Activated naive CD8-positive, alpha-beta T cell treated with anti-CD3 and anti-CD28 coated beads, Interleukin-2, amount 50 U/mL, for 16 hours (primary cell): ENCODE measurements at places on chromosomes 2 and 18.

DNA sequence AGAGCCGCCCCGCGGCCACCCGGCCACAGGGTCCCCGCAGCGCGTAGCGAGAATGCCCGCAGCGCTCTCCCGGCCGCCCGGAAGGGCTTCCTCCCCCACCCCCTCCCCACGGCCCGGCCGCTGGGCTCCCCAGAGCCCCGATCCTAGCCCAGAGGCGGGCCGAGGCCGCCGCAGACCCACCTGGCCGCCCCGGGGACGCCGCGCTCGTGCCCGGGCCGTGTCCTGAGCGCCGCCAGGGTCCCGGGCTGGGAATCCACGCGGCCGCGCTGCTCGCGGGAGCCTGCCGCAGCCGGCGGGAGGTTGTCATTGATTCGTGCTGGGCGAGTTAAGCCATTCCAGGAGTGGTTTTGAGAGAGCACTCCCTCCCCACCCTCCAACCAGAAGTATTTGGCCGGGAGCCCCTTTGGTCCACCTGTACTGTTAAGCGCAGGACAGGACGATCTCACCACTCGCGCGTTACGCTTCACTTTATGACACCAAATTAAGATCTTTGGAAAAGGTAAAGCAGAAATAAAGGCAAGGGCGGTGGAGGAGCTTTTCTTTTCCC lies 206.4 kb upstream of the SMAD2 start:
- no peak for DNase-seq

- no peak for DNase-seq
Measured at GRCh38 chr2:235762832-235763598, 269.2 kb downstream of the AGAP1 start.

DNA sequence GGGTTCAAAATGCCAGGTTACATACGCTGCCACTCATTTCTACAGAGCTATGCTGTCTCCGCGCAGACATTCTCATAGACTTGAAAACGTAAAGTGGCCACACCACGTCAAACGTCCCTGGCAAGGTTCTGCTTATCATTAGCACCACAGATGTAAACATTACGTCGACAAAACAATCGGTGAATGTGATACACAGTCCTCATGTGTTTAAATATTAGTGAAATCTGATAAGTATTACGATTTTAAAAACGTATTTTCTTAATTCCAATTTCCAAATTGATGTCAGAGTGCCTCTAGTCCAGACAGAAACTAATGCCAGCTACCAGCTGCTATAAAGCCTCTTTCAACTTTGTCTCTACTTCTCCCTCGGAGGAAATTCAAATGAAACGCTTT lies 1.2 kb downstream of the STK17B start:
- DNase-seq, result no peak

DNA sequence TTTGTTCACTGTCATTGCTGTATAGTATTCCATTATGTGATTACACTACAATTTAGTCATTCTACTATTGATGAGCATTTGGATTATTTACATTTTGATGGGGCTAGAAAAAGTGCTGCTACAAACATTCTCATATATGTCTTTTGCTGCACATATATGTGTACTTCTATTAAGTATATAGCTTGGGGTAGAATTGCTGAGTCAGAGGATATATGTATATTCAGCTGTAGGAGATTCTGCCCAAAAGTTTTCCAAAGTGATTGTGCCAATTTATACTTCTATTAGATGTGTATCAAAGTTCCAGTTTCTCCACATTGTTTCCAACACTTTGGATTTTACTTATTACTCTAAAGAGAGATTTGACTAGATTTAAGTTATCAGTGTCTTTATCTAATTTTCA lies 101.7 kb upstream of the UGP2 start:
- no peak for DNase-seq

DNA sequence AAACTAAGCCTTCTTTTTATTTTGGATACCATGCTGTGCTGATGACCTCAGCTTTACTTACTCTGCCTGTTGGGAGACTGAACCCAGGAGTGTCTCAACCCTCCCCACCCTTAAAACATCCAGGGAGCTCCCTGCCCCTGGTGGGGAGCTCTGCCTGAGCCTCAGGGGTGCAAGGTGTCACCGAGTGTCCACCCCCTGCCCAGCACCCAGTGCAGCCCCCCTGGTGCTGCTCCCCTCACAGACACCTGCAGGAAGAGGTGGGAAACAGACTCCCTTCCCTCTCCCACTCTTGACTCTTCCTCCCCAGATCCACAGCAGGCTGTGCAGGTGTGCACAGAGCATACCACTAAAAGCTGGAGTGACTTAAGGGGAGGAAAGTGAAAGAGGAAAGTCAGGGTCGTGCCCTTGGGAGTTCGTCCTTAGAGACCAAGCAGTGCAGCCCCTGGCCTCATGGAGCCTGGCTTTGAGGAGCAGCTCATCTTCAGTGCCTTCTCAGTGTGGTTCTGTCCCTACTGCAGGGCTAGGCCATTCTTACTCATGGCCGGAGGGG lies 51.3 kb downstream of the MYO7B start:
- DNase-seq, result no peak

DNA sequence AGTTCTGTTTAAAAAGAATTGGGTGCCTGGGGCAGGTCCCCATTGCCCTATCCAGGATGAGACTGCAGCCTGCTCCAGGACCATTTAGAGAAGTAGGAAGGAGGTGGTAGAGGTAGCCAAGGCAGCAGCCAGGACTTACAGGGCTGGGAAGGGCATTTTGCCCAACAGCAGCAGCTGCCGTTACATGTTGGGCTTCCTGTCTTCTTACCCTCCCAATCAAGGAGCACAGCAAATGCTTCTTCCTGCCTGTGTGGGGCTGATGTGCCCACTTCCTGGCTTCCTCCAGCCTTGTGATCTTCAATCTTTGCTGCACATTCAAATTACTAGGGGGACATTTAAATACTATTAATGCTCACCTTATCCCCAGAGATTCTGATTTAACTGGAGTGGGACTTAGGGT lies 112.0 kb downstream of the QPCT start:
- DNase-seq, result no peak

DNA sequence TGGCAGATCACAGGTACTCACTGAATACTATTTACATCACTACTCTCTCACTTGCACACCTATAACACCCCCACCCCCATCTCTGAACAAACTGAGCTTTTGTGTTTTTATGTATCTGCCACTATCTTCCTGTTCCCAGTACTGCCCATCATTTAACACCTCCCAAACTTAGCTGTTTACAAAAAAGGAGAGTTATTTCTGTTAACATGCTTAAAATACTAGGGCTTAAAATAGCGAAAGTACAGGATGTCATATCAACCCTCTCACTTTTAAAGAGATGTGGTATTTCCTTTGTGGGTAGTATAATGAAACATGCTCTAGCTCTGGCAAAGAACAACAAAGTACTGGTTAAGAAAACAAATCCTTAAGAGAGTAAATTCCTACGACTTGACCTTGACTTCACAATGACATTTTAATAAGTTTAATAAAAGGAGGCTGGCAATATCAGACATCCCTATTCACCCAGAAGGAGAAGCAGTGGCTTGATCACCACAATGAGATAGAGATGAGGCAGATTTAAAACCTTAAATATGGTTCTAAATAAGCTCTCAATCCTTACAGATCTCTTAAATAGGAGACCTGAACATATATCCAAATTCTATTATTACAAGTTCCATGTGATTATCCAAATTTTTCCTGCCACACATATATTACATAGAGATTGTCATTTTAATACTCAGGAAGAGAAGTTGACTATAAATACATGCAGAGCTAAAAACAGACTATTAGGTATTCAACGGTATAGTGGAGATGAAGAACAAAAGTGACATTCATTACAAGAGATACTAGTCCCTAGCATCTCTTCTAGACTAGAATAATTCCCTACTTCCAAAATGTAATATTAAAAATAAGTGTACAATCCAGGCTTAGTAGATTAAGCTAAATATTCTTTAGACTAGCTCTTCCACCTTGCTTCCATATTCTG lies 36.9 kb downstream of the TRAK2 start:
- no peak for DNase-seq

- DNase-seq, result no peak
Measured at GRCh38 chr2:238496756-238497609, 70.3 kb downstream of the ASB1 start.

GRCh38 chr2:53235836-53236582 lies 531.6 kb upstream of the CHAC2 start:
- DNase-seq, result no peak

- no peak for DNase-seq
Measured at GRCh38 chr18:9547782-9548181, 66.6 kb downstream of the PPP4R1 start.

DNA sequence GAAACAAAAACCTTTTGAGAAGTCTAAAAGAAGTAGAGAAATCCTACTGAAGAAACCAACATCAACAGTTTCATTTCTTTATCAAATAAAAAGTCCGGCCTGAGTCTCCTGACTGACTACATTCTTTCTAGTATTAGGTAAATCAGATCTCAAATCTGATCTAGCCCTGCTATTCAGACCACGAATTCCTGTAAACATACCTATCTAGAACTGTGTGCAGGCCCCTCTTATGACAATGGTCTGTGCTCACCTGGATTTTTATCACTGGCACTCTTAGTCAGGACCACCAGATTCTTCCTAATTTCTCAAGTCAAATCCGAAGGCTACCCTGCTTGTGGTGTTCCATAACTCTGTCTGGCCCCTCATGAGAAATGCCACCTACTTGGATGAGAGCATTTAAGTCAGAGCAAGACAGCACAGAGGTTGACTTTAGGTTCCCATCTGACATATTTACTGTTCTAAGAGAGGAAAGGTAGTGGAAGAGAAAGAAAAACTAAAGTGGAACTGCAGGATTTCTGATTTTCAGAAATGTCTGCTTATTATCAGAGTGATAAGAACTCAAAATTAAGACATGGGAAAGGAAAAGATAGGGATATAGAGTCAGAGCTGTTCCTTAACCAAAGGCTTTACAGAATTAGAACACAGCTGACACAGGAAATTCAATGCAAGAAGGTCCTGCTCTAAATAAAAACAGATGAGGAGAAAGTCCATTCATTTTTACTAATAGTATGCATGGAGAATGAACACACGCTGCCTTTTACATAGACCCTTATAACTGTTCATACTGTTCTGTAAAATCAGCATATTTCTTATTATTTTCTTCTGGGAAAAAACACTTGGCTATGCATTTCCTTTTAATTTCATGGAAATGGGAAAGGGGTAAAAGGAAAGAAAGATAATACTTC lies 56.5 kb downstream of the SLC8A1 start:
- DNase-seq, result no peak

DNA sequence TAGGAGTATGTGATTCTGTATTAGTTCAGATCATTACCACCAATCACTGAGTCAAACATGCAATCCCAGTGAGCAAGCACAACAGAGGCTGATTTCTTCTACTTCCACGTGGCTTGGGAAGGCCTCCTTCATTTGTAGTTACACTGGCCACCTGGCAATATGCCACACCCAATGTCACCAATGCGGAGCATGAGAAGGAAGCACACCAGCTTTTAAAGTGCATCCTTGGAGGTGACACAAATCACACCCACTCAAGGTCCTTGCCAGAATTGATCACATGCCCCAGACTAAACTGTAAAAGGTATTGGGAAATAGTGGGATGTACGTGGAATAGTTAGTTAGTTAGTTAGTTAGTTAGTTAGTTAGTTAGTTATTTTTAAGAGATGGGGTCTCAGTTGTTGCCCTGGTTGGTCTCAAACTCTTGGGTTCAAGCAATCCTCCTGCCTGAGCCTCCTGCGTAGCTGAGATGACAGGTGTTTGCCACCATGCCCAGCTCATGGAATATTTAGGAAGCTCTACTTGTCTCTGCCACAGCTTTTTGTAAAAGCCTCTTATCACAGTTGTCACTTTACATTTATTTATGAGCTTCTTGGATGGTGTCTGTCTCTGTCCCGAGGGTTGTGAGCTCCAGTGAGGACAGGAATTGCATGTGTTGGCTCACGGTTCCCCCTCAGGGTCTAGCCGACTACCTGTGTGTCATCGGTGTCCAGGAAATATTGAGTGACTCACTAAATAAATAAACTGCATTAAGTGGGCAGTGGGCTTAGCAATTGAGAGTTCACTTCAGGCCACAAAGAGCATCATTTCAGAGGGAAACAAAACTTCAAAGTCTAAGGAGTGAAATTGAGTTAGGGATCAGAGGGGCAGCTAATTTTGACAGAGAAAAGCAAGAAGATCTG lies 28.1 kb upstream of the CAB39 start:
- no peak for DNase-seq

- DNase-seq, result no peak
Measured at GRCh38 chr18:48374423-48375149, 34.6 kb downstream of the ZBTB7C start.

DNA sequence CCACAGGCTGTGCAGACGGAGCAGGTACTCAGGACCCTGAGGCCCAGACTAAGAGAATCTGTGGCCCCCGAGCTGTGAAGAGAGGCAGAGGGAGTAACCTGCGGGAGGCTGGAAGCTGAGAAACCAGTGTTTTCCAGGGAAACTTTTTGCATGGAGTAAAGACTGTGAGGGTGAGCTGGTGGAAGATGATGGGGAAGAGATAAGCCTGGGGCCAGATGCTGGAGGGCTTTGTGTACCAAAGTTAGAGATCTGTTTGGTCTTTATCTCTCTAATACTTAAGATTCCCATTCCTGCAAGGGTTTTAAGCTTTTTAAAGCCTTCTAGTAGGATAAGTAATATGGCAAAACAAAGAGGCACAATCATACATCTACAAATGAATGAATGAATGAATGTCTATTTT lies 43.7 kb upstream of the MEX3C start:
- no peak for DNase-seq

DNA sequence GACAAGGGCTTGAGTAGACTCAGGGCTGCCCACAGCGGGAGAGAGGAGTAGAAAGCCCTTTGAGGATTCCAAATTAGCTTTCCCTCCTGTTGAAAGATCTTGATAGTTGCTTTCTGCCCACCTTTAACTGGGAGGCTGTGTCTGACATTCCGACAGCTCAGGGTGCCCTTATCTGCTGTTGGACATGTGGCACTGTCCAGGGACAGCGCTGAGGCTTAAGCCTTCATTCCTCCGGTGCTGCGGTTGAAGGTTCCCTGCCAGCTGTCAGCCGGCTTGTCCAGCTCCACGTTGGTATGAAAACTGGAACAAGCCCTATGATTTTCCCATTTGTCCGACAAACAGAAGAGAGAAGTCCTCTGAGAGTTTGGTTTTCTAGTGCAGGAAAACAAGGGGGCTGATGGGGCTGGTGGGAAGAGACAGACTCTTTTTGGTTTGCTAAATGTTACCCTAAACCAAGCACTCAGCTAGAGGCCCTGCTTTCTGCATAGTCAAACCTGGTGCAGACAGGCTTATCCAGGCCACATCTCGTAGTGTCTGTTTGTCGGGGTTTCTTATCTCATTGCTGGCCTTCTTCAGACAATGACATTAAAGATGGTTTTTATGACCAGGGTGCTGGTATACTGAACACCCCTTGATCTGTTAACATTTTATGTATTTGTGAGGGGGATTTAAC lies 24.5 kb downstream of the GREB1 start:
- DNase-seq, result no peak

GRCh38 chr2:233563663-233564430 lies 2.7 kb downstream of the USP40 start:
- no peak for DNase-seq

- no peak for DNase-seq
Measured at GRCh38 chr2:57885742-57886141, 160.9 kb upstream of the VRK2 start.
